T-helper 1 cell treated with Interleukin-12 subunit alpha and Interleukin-12 subunit beta and Interleukin-4 antibody, amounts not matched to agents 30 ng/mL and 1 ng/mL, for 36 hours (primary cell): ENCODE measurements at places on chromosomes 3 and 15. TPM values are rescaled to one million over a fixed set of nuclear protein-coding genes. Genes with fewer than 3 reads are reported as not detected.

NKIRAS1 gene
- total RNA-seq = 2.8 and 3.2 TPM in 2 replicates

QARS1 gene
- 207 and 215 TPM in 2 replicates for total RNA-seq

CGNL1 gene
- not detected in 2 replicates for total RNA-seq

MEX3B gene
- total RNA-seq = 0.44 and 0.66 TPM in 2 replicates

RLBP1 gene
- not detected in 2 replicates for total RNA-seq

SH2D7 gene
- total RNA-seq = 0.07 and 0.27 TPM in 2 replicates

SI gene
- total RNA-seq = not detected in 2 replicates

FES gene
- total RNA-seq = 168 and 170 TPM in 2 replicates

GATM gene
- total RNA-seq = 1.3 and 1.6 TPM in 2 replicates

DPPA2 gene
- not detected in 2 replicates for total RNA-seq

HYAL1 gene
- total RNA-seq = 0.29 and 0.32 TPM in 2 replicates

PRSS50 gene
- total RNA-seq = not detected in 2 replicates

ROPN1 gene
- not detected in 2 replicates for total RNA-seq

AGTR1 gene
- total RNA-seq = not detected in 2 replicates

RSL24D1 gene
- total RNA-seq = 71.5 and 74.0 TPM in 2 replicates

CYP8B1 gene
- total RNA-seq = not detected in 2 replicates

GJD2 gene
- not detected in 2 replicates for total RNA-seq

FHIT gene
- 40.4 and 43.2 TPM in 2 replicates for total RNA-seq

ASB14 gene
- not detected in 2 replicates for total RNA-seq

CADM2 gene
- not detected in 2 replicates for total RNA-seq

CLDN18 gene
- total RNA-seq = not detected in 2 replicates

NUTM1 gene
- total RNA-seq = not detected in 2 replicates

CPEB1 gene
- total RNA-seq = not detected in 2 replicates

ALG1L2 gene
- total RNA-seq = not detected in 2 replicates

UBP1 gene
- 59.6 and 67.0 TPM in 2 replicates for total RNA-seq

SPRED1 gene
- 0.12 and 0.20 TPM in 2 replicates for total RNA-seq

ASB7 gene
- 23.3 and 26.7 TPM in 2 replicates for total RNA-seq

SERPINI1 gene
- total RNA-seq = 1.9 and 2.0 TPM in 2 replicates

COL6A6 gene
- total RNA-seq = not detected in 2 replicates

CHST13 gene
- total RNA-seq = not detected in 2 replicates

NLGN1 gene
- total RNA-seq = not detected in 2 replicates

SLC27A2 gene
- 44.6 and 45.3 TPM in 2 replicates for total RNA-seq

RNU5B-1 gene
- total RNA-seq = not detected in 2 replicates

IMPG2 gene
- 0.51 and 0.54 TPM in 2 replicates for total RNA-seq
